Upper lobe of right lung (tissue), 1 donor: ENCODE measurements at places on chromosomes 16 and 17. TPM values are rescaled to one million over a fixed set of nuclear protein-coding genes. Genes with fewer than 3 reads are reported as not detected.

DNA sequence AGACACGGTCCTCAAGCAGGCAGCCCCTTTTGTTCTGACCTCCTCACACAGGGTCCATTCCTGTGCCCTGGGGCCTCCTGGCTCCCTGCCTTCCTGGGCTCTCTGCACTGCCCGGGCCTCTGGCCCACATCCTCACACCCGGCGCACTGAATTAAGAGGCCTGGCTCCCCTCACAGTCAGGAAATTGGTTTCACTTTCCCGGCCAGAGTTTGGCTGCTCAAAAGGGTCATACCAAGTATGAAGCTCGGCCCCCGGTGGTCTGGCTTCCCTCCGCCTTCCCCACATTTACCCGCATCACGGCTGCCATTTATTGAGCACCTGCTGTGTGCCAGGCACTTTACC, 220.0 kb downstream of the NTN1 start:
- H3K4me1 ChIP-seq = peaks cover 33% of the 10 kb centered on the region
- H3K36me3 ChIP-seq = no peaks in the 10 kb centered on the region
- no peaks in the 10 kb centered on the region for H3K27me3 ChIP-seq
- H3K27ac ChIP-seq = peak overlapping the region; percentile 89

Gene PDILT
- total RNA-seq = not detected

DNA sequence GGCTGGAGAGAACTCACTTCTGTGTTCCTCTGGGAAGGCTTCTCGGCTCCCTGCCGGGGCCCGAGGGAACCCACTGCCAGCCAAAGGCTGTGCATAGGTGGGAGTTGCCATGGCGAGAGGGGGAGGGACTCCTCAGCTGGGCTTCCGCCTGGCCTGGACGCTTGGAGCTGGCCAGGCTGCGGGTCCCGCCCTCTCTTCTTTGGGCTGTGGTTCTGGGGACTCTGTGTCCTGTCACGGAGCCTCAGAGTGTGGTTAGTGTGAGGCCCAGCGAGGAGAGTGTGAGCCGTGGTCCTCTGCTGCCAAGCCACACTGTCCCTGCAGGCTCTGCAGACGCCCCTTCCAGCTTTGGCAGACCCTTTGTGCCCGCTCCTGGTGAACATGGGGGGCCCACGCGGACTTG, 123.1 kb downstream of the OR1D5 start:
- DNase-seq = no peak
- H3K4me3 ChIP-seq = no peak overlapping the region
- no peak overlapping the region for H3K27ac ChIP-seq
- peaks cover 9% of the 10 kb centered on the region for H3K27me3 ChIP-seq
- no peaks in the 10 kb centered on the region for H3K36me3 ChIP-seq

Gene DNAH17
- 2.8 TPM for total RNA-seq

Gene NATD1
- 19.5 TPM for total RNA-seq

DNA sequence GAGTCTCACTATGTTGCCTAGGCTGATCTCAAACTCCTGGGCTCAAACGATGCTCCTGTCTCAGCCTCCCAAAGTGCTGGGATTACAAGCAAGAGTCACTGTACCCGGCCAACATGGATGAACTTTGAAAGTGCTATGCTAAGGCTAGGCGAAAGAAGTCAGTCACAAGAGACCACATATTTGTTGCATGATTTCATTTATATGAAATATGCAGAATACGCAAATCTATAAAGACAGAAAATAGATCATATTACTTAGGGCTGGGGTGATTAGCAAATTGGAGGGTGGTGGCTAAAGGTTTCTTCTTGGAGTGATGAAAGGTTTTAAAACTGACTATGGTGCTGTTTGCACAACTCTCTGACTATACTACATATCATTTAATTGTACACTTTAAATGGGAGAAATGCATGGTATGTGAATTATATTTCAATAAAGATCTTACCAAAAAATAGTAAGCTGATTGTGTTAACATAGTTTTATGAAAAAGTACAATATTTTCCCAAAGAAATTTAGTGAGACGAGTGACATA, 1.2 kb upstream of the FLYWCH1 start:
- no peak for DNase-seq
- no peaks in the 10 kb centered on the region for H3K27me3 ChIP-seq

DNA sequence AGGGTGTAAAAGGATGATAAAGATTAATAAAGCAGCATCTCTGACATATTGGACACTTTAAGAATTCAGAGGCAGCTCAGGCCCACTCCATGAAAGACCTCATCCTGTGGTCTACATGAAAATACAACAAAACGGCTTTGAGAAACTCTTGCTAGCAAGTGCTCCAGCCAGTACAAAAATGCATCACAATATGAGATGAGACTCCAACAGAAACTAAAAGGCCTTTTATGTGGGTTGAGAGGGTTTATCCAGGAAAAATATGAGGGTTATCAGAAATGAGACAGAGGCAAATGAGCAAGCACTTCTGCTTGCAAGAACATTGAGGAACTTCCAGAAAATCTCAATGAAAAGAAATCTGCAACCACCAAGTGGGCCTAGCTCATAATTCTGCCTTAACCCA, 65.7 kb downstream of the LITAF start:
- no peak for DNase-seq
- H3K27me3 ChIP-seq = no peaks in the 10 kb centered on the region
- H3K27ac ChIP-seq = no peak overlapping the region
- H3K4me3 ChIP-seq = no peak overlapping the region

- no peaks in the 10 kb centered on the region for H3K27me3 ChIP-seq
- no peak for DNase-seq
- H3K4me1 ChIP-seq = no peaks in the 10 kb centered on the region
Observed at GRCh38 chr16:68902969-68903345, 59.6 kb downstream of the TANGO6 start.

GRCh38 chr17:44389281-44389680, at the start of gene ITGA2B:
TSS of gene ITGA2B (minus strand) at chr17:44389649. CDS start at chr17:44389473, 176 bp downstream.
- no peaks in the 10 kb centered on the region for H3K27me3 ChIP-seq
- no peaks in the 10 kb centered on the region for H3K36me3 ChIP-seq
- H3K4me3 ChIP-seq = no peak within 1 kb of the TSS
- DNase-seq = no peak
- H3K27ac ChIP-seq = no peak within 1 kb of the TSS

DNA sequence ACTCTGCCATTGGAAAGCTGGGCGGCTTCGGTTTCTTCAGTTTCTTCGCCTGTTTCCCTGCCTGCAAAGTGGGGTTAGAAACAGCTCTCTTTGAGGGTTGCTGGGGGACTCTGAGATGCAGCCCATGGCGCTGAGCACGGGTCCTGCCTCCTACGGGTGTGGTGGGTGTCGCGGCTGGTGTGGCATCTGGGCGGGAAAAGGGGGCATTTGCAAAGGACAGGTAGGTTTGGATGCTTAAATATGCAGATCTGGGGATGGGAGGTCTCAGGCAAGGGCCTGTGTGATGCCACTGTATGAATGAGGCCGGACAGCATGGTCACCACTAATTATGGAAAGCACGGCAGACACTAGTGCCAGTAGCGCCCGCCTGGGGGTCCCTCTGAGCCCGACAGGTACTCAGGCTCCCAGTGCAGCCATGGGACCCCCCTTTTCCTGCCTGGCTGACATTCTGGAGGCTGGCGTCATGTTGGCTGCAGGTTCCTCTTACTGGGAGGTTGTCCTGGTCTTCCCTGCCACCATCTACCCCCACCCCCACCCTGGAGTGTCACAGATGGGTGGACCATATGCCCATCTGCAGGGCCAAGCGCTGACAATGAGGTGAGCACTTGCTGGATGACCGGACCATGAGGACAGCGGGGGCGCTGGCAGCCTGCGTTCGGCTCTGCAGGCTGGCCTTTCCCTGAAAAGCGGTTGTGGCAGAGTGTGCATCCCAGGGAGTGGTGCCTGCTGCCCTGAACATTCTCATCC, 237.7 kb downstream of the SEC14L1 start:
- H3K27ac ChIP-seq = no peak overlapping the region
- no peak overlapping the region for H3K4me3 ChIP-seq

DNA sequence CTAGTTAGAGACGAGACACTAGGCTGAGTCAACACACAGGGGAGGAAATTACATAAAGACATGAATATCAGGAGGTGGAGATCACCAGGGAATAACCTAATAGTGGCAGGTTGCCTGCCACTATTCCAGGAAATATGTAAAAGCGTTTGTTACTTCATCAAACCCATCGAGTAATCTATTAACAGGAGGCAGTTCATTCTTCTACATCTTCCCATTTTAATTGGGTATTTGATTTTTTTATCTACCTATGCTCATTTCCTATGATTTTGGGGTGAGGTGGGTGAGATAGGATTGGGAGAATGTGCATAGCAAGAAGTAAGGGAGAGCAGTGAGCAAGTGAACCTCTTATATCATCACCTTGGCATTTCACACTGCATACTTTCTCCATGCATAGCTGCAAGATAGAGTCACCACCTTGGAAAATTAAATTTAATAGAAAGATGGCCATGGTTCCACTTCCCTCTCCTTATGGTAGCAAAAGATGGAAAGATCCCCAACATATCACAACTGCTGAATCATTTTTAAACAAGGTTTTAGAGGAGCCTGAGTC, 312.2 kb downstream of the TMEM114 start:
- no peak for DNase-seq
- H3K4me1 ChIP-seq = no peaks in the 10 kb centered on the region
- H3K27me3 ChIP-seq = no peaks in the 10 kb centered on the region
- H3K27ac ChIP-seq = no peak overlapping the region
- H3K36me3 ChIP-seq = no peaks in the 10 kb centered on the region

Gene METTL16
- total RNA-seq = 30.0 TPM

Gene SLC13A5
- not detected for total RNA-seq

- peaks cover 17% of the 10 kb centered on the region for H3K27me3 ChIP-seq
- DNase-seq = peak; percentile 37
- H3K4me1 ChIP-seq = no peaks in the 10 kb centered on the region
- H3K4me3 ChIP-seq = no peak overlapping the region
Observed at GRCh38 chr16:86033971-86034370, 135.0 kb downstream of the IRF8 start.

DNA sequence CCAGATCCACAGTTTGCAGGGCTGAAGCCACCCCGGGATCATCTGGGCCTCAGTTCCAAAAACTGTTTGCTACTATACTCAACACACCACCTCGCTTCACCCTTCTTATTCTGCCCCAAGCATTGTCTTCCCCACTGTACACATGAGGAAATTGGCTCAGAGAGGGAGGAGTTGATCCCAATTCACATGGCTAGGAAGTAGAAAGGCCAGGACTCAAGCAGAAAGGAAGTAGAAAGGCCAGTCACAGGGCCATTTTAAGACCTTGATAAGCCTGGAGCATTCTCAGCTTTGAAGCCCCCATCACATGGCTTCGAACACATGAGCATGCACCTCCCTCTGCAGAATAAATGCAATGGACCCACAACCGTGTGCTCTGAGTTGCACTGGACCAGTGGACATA, 7.7 kb upstream of the PRSS22 start:
- no peak overlapping the region for H3K4me3 ChIP-seq
- no peaks in the 10 kb centered on the region for H3K36me3 ChIP-seq
- no peak overlapping the region for H3K27ac ChIP-seq
- peaks cover 5% of the 10 kb centered on the region for H3K4me1 ChIP-seq
- H3K27me3 ChIP-seq = no peaks in the 10 kb centered on the region
- no peak for DNase-seq

- H3K4me3 ChIP-seq = no peak overlapping the region
- H3K4me1 ChIP-seq = no peaks in the 10 kb centered on the region
- H3K27me3 ChIP-seq = no peaks in the 10 kb centered on the region
- DNase-seq = peak; percentile 63
Observed at GRCh38 chr16:24670623-24671454, 58.6 kb upstream of the TNRC6A start.

DNA sequence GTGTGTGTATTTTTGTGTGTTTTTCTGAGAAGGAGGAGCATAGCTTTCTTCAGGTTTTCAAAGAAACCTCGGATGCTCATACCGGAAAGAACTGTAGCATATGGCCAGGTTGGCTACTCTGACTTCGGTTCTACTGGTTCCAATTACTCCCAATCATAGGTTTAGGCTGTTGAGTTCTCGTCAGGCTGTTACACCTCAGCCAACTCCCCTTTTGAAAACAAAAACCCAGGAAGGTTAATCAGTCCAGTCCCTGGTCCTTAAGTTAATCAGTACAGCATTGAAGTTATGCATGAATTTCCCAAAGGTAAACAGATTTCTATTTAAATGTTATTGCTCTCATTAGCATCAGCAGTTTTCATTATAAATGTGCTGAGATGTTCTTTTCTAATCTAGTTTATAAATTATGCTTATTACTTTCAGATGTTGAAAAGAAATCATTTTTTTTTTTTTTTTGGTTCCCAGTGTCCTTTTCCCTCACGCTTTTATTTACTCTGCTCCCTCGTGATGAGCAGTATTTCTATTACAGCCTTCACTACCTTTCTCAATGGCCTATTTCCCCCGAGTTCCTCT, 111.0 kb downstream of the NPIPB5 start:
- no peak overlapping the region for H3K4me3 ChIP-seq
- H3K27me3 ChIP-seq = peaks cover 28% of the 10 kb centered on the region
- no peak for DNase-seq
- no peaks in the 10 kb centered on the region for H3K36me3 ChIP-seq
- no peaks in the 10 kb centered on the region for H3K4me1 ChIP-seq

Gene HOXB4
- 4.9 TPM for total RNA-seq

- H3K4me3 ChIP-seq = no peak overlapping the region
- peak overlapping the region; percentile 80 for H3K27ac ChIP-seq
- peaks cover 5% of the 10 kb centered on the region for H3K27me3 ChIP-seq
- peaks cover 2% of the 10 kb centered on the region for H3K36me3 ChIP-seq
Observed at GRCh38 chr16:84833542-84834402, 14.0 kb downstream of the CRISPLD2 start.

DNA sequence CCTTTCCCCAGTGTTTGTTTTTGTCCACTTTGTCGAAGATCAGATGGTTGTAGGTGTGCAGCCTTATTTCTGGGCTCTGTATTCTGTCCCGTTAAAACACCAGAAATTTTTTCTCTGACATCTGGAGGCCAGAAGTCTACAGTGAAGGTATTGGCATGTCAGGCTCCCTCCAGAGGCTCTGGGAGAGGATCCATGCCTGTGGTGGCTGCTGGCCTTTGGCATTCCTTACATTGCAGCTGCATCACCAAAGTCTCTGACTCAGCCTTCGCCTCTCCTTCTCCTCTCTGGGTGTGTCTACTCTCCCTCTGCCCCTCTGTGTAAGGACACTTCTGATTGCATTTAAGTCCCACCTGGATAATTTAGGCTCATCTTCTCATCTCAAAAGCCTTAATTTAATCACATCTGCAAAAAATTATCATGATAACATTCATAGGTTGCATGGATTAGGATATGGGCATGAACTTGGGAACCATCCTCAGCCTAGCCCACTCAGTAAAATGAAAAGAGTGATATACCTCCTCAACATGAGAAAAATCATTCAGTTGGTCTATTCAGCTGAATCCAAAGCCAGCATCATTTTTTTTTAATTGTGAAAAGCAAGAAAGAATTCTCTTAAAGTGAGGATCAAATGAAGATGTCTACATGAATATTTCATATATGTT, 78.0 kb downstream of the MAP2K6 start:
- H3K27me3 ChIP-seq = no peaks in the 10 kb centered on the region
- no peak overlapping the region for H3K27ac ChIP-seq
- H3K4me1 ChIP-seq = no peaks in the 10 kb centered on the region
- H3K36me3 ChIP-seq = no peaks in the 10 kb centered on the region
- no peak overlapping the region for H3K4me3 ChIP-seq
